C1 segment of cervical spinal cord (tissue), 14 donors: ENCODE measurements at places on chromosomes 16 and 17.

GRCh38 chr17:83064021-83064731, 15.2 kb upstream of the METRNL start:
- DNase-seq = no peak

DNA sequence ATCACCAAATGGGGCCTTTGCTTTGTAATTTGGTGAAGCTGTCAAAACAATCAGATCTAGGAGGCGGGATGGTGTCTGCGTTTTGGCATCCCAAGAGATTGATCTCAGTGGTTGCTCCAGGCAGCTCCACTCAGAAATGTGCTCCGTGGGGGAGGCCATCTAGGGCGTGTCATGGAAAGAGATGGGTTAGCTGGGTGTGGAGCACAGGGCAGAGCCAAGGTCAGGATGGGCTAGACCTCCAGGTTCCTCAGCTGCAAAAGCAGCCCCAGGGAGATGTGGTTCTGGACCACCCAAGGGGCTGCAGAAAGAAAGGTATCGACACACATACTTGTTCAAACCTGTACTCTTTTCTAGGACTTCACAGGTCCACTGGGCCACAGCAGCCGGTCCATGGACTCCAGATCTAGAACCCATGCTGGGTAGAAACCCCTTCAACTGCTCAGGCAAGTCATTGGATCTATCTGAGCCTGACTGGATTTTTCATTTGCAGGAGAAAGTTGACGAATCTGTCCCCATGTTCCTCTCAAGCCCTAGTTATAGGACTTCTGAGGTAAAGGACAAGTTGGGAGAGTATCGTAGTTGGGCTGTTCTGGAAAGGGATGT, 270.2 kb upstream of the RPL38 start:
- DNase-seq = no peak

GRCh38 chr16:84308120-84308519, 13.4 kb downstream of the WFDC1 start:
- no peak for DNase-seq

DNA sequence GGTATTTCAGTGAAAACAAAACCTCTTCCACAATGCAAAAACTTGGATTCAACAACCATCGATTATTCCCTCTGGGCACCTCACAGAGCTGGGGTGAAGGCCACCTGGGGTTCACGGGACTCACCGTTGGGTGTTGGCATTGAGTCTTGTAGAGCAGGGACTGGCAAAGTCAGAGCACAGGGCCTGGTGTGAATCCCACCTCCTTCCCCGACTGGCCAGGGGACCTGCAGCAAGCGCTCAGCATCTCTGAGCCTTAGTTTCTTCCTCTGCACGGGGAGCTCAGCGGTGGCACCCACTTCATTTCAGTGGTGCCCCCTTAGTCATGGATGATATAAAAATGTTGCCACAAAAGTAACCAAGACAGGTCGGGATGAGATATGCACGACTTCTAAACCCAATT, 100.4 kb downstream of the METRNL start:
- no peak for DNase-seq

DNA sequence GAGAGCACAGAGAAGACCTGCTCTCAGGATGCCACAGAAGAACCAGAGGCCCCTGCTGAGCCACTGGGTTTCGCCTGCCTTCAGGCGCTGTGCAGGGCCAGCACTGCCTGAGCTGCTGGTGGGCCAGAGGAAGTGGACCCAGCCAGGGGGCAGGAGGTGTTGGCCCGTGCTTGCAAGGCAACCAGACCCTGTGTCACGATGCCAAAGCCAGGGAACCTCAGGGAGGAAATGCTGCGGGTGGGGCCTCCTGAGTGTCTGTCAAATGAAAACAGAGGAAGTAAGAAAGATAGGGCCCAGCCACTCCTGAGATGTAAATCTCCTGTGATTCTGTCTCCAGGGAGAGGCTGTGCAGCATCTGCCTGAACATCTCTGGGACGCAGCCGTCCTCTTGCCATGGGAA, 58.1 kb upstream of the ADORA2B start:
- no peak for DNase-seq
